Chondrocyte (in vitro differentiated cells): ENCODE measurements at places on chromosomes 5 and 9. TPM values are rescaled to one million over a fixed set of nuclear protein-coding genes. Genes with fewer than 3 reads are reported as not detected.

DNA sequence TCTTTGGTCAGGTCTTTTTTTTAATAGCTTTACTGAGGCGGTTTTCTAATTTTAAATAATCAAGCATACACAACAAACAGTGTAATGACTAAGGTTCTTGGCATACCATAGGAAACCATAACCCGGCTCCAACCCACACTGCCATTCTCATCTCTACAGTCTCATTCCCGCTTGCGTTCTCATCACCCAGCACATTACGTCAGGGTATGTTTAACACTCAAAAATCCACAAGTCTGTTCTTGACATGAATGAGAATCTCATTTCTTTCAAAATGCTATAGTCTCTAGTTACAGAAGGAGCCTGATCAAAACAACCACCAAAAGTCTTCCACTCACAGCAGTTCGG, 505 bp downstream of the C5orf34 start:
- DNase-seq = no peak

DNA sequence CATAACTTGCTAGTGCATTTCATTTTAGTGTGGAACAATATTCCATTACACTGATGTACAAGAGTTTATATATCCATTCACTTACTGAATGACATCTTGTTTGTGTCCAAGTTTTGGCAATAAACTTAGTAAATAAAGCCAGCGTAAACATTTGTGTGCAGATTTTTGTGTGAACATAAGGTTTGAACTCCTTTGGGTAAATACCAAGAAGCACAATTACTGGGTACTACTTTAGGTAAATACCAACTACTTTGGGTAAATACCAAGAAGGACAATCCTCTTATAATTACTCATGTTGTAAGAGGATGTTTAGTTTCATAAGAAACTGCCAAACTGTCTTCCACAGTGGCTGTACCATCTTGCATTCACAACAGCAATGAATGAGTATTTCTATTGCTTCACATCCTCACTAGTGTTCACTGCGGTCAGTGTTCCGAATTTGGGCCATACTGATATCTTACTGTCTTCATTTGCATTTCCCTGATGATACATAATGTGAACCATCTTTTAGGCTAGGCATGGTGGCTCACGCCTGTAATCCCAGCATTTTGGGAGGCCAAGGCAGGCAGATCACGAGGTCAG, 2.3 kb upstream of the SYK start:
- no peak for DNase-seq

The SLC6A18 gene
- not detected in 3 replicates for total RNA-seq

DNA sequence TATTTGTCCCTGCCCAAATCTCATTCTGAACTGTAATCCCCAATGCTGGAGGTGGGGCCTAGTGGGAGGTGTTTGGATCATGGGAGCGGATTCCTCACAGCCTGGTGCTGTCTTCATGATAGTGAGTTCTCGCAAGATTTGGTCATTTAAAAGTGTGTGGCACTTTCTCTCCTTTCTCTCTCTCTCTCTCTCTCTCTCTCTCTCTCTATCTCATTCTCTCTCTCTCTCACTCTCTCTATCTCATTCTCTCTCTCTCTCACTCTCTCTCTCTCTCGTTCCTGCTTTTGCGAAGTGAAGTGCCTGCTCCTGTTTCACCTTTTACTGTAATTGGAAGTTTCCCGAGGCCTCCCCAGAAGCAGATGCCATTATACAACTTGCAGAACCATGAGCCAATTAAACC, 207.3 kb upstream of the NR4A3 start:
- no peak for DNase-seq

The CCDC152 gene
- not detected in 3 replicates for total RNA-seq

- DNase-seq = no peak
These were observed 102.2 kb downstream of the DEPDC1B start for GRCh38 chr5:60597572-60598320.

DNA sequence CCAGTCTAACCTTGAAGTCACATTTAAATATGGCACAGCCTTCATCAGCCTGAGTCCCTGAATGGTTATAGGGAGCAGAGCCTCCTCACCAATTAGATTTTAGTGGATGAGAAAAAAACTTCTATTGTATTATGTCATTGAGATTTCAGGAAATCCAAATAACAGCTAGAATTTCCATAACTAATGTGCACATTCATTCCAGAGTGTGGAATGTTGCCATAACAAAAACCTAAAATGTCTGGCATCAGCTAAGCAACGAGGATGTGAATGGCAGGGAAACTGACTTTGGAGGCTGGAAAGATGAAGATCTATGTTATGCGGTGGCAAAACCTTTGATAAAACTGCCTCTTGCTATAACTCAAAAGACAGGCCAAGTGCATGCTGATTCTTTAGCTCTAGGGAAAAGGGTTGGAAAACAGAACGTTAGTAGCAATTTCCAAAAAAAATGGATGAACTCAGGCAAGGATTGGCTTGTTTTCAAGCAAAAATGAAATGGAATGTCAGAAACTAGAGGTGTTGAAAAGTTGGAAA, 91.3 kb upstream of the NFIB start:
- no peak for DNase-seq

DNA sequence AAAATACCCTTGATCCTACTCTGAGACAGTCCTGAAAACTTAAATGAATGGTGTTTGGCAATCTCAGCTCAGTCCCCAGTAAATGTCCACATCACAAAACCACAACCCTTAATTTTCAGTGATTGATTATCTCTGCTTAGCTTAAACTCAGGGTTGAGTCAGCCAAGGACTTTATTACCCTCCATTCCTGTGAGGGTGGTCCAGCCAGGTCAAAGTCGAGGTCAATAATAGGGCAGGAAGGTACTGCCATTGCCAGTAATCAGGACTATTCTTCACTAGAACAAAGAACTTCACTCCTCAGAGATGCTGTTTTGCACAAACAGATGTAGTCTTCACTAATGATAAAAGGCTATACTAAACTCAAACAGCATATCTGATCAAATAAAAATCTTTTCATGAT, 499.4 kb downstream of the ISL1 start:
- DNase-seq = no peak

DNA sequence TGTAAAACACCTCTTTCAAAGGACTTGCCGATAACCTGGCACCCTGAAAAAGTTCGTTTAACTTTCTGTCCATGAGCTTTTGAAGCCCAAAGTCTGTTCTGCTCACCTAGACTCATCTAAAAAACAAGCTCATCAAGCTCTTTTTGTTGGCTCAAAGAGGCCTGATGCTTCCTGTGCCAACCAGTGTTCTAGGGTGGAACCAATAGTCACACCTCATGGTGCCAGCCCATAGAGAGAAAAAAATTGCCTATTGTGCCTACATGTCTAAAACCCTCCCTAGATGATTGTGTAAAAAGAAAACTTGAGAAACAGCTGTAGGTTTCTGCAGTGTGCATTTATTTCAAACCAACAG, 4.7 kb downstream of the SH3RF2 start:
- no peak for DNase-seq
